ENCODE measurements at places on chromosomes 16 and 17.

DNA sequence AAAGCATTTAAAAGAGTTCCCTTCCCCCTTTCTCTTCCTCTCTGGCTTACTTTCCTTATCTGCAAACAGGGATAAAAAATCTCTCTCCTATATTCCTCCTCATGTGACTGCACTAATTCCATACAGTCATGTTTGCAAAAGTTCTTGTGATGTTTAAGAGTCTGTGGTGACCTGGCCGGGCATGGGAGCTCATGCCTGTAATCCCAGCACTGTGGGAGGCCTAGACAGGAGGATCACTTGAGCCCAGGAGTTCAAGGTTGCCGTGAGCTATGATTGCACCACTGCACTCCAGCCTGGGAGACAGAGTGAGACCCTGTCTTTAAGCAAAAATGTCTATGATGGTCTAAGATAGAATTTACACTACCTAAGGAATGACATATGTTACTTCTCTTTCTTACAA is 19.6 kb downstream of the NOG start:
- DNase-seq = no peak

GRCh38 chr17:45910667-45911066 is 16.3 kb downstream of the MAPT start:
- DNase-seq = no peak

DNA sequence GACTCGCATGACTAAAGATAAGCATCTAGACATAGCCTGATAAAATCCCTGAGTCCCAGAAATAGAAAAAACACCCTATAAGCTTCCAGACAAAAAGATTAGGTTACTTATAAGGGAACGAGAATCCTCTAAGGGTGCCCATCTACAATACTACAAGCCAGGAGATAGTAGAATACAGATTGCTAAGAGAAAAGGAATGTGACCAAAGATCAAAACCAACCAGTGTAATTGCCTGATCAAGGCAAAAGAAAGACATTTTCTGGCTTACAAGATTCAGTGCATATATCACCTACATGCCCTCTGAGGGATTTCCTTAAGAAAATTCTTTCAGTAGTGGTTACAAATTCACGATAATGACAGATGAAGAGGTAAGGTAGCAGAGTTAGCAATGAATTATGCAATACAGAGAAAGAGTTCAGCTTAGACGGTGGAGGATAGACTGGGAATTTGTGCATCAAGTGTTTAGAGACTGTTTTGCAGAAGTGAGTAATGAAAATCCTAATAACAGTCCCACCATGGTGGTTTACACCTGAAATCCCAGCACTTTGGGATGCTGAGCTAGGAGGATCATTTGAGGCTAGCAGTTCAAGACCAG is 35.0 kb downstream of the BCL7C start:
- no peak for DNase-seq

GRCh38 chr16:4158143-4159093 is 42.2 kb upstream of the ADCY9 start:
- DNase-seq = no peak

GRCh38 chr16:9969580-9969979 is 212.6 kb downstream of the GRIN2A start:
- no peak for DNase-seq

- DNase-seq = no peak
Observed at GRCh38 chr17:51475730-51476129, 215.4 kb downstream of the UTP18 start.

- no peak for DNase-seq
Observed at GRCh38 chr17:76405607-76405966, 21.2 kb downstream of the SPHK1 start.

- no peak for DNase-seq
Observed at GRCh38 chr16:16075488-16076422, 126.3 kb downstream of the ABCC1 start.

DNA sequence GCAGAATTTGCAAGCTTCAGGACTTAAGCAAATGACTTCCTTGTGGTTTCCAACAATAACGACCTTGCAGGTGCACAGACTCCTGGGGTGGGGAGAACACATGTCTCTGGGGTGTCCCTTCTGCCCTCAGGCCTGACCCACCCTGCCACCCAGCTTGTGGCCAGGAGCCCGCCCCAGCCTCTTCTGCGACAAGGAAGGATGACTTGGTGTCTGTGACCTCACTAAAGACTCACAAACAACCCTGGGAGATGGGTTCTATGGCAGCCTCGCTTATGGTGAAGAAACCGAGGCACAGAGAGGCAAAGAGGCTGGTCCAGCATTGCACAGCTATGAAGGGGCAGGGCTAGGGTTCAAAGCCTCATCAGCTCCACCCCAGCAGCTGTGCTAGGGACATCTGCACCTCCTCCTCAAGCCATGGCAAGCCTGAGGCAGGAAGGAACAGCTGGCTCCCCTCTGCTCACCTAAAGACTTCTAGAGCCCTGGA is 2.6 kb downstream of the ATP2A3 start:
- no peak for DNase-seq

DNA sequence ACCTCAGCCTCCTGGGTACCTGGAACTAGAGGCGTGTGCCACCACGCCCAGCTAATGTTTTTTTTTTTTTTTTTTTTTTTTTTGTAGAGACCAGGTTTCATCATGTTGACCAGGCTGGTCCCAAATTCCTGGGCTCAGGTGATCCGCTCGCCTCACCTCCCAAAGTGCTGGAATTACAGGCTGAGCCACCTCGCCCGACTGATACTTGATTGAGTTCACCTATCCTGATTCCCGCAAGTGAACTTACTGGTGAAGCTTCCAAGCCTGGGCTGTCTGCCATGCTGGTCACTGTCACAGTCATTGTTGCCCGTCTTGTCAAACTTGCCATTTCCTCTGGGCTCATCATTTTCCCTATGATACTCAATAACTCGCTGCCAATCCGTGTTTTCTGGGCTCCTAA is 71.1 kb upstream of the MTMR4 start:
- DNase-seq = no peak

DNA sequence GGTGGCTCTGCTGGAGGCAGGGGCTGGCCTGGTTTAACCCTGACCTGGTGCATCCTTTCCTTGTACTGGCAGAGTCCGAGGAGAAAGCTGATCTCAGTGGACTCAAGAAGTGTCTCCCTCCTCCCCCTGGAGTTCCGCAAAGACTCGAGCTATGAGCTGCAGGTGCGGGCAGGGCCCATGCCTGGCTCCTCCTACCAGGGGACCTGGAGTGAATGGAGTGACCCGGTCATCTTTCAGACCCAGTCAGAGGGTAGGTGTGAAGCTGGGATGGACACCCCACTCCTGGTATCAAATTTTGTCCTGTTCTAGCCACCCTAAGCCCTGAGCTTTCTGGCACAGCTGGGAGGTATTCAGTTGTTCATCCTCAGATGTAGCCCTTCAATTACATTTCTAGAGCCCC is 42.5 kb downstream of the IL21R start:
- DNase-seq = no peak

DNA sequence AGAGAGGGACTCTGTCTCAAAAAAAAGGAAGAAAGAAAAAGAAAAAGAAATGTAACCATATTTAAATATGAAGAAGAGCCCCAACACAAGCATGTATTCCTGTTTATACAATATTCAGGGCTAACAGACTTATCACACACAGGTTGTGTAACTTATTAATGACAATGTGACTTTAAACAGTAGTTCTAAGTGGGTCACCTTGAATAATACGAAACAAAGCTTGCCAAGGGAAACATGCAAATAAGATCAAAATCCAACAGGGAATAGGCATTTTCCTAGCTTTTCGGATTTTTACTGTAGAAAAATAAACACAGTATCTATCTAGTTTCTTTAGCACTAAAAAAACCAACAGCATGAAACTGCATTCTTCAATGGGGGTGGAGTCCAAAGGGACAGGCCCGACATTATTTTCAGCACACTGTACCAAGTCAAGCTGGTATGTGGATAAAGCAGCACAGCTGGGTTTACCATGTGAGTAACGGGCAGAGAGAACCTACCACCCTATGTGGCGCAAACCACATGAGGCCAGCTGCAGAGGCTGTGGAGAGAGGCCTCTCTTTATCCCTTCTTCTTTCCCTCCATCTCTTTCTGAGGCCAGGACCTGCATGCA is 45.3 kb downstream of the TOM1L2 start:
- no peak for DNase-seq

- DNase-seq = no peak
Observed at GRCh38 chr17:37742116-37742761, 2.6 kb downstream of the HNF1B start.
